CD4-positive, alpha-beta T cell treated with Interleukin-15 for 4 hours (primary cell): ENCODE measurements at places on chromosomes 6 and 20.

GRCh38 chr6:122286512-122286911 is 112.9 kb upstream of the HSF2 start:
- no peak for DNase-seq

- DNase-seq, result no peak
Measured at GRCh38 chr20:15789079-15789478, 784.2 kb downstream of the KIF16B start.

DNA sequence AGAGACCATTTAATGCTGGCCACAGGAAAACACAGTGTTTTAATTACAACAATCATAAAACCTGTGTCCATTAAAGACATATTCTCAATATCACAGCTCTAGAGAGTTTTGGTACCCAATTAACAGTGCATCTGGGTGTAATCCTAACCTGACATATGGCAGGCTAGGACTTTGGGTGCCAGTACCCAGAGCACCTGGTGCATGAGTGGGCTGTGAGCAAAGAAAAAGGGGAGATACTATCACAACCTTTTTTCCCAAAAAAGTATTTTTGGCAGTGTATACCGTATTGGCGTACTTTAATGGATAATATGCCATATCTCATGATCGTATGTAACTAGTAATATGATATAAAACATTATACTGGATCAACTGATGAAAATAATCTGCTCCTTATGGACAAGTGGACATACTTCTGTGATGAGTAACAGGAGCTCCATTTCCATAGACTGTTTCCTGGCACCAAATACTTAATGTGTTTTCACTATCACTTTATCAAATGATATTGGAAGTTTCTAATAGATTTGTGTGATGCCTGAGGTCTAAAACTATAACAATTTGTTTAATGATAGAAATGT is 91.7 kb downstream of the COL19A1 start:
- DNase-seq, result no peak

- no peak for DNase-seq
Measured at GRCh38 chr20:52332649-52333250, 141.2 kb upstream of the ZFP64 start.
